ENCODE measurements at places on chromosomes 4 and X.

- DNase-seq = no peak
These were observed 35.2 kb upstream of the DDX60 start for GRCh38 chr4:168353746-168354145.

- DNase-seq = no peak
These were observed 494.1 kb downstream of the INPP4B start for GRCh38 chr4:142351958-142352357.

DNA sequence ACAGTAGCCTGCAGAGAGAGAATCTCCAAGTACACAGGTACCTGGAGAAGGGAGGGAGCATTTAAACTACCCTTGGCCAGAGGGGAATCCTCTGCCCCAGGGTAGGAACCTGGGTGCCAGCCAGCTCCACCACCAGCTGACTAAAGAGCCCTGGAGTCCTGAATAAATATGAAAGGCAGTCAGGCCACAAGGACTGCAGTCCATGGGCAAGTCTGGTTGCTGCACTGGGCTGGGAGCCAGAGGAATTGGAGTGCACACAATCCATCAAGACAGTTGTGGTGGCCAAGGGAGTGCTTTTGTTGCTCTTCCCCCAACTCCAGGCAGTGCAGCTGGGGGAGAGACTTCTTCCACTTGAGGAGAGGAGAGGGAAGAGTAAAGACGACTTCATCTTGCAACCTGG is 172.5 kb downstream of the HNRNPD start:
- peak; percentile 32 for DNase-seq

- no peak for DNase-seq
These were observed 49.5 kb downstream of the METTL14 start for GRCh38 chr4:118734491-118735205.

GRCh38 chr4:38365748-38366310 is 298.2 kb upstream of the KLF3 start:
- DNase-seq = no peak

- DNase-seq = peak; percentile 22
These were observed 105.1 kb downstream of the TRAPPC11 start for GRCh38 chr4:183763990-183764754.

GRCh38 chr4:38314663-38315062 is 349.3 kb upstream of the KLF3 start:
- DNase-seq = peak; percentile 63

DNA sequence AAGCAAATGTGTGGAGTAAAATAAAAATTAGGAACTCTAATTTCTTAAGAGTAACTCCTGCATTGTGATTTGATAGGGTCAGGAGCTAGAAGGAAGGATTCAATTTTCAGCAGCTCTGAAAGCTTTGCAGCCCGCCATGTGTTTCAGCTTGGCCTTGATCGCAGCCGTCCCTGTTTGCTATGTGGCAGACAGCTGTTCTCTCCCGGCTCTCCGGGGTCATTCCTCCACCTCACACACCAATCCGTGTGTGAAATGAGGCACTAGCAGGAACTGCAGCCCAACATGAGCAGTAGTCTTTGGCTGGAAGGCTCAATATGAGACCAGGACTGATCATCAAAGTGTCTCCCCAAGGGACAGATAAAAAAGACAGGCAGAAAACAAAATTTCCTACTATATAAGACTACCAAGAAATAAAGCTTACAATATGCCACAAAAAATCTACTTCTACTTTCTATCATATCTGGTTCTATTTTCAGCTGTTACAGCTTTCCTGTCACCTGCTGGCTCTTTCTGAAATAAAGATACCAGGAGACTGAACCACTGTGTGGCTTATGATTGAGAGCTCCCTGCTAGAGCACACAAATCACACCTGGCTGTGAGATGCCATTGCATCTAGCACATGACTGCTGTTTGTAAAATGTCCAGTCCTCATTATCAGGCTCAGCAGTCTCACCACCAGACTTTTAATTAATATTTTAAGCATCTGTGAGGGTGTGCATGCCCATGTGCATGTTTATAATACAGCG is 44.1 kb upstream of the SEC24B start:
- DNase-seq = peak; percentile 49

DNA sequence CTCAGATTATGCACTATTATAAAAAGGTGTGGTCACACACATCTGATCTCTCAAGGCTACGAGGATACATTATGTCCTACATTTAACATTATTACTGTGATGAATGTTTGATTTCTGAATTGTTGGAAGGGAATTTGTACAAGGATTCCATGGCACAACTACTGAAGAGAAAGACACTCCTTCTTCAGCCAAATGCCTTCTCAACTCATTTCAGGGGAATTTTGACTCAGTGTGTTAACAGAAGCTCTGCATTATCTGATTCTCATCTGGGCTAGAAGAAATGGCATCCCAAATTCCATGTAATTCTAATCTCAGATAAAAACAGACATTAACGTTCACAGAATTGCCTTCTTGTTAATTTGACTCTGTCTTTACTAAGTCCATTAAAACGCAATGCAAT is 477.7 kb downstream of the PDGFC start:
- no peak for DNase-seq

- DNase-seq = no peak
These were observed 87.3 kb downstream of the GPR143 start for GRCh38 chrX:9678215-9678965.

DNA sequence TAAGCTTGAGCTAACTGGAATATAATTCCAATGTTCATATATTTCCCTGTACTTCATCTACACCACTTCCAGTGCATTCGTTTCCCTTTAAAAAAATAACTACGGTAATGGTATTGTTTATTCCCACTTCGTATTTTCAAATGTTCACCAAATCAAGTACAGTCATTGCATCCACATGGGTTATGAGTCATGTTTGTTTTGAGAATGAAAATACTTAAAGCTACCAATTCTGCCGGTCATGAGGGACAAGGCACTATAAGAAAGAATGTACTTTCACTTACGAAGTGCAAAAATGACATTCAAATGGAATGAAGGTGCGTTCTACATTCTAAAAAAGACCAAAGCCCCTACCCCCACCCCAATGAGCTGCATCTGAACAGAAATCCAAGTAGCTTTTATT is 174.4 kb upstream of the FGF13 start:
- DNase-seq = no peak

GRCh38 chr4:112130906-112131305 is 14.3 kb upstream of the FAM241A start:
- DNase-seq = peak; percentile 28

DNA sequence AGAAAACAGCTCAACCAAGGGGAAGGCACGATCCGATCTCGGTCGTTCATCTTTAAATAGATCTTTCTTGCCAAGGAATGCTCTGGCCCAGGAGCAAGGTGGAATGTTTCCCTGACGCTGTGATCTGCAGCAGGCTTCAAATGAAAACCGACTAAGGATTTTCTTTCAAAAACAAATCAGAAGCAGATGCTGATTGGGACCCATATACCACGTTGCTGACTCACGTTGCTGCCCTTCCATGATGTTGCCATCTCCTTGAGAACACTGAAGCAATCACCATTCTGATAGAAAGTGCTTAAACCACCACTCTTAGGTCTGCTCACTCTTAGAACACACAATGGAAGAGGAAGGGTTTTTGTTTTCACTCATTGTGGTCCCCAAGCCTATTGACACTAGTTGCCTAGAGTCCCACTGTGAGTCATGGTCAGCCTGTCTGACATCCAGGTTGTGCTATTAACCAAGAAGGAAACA is 26.1 kb downstream of the LAMTOR3 start:
- no peak for DNase-seq

DNA sequence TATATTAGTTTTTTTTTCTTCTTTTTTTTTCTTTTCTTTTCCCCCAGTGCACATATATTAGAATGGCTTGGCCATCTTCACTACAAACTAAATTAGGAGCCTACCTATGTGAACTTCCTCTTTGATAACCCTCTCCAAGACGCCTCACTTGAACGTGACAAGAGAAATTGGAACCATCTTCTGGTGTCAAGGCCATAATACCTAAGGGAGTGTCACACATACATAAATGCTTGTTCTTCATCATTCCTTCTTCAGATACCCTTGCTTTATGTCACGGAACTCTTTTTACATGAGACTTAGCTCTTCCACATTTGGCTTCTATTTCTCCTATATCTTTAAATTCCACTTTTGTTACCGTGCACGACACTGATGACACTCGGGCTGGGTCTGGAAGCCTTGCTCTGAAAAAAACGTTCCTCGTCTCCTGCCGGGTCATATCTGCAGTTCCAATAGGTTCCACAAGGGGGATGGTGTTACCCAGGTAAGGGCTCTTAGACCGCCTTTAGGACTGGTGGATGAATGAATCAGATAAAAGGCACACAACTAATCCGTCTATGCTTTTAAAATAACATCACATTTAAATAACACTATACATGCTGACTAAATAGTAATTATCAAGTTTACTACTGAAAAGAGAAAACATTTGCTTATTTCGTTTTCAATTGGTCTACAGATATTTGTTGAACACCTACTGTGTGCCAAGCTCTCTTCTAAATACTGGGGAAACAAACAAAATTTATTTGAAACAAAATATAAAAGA is 19.9 kb downstream of the DGAT2L6 start:
- DNase-seq = peak; percentile 51

GRCh38 chrX:32524385-32524784 is 687.0 kb downstream of the DMD start:
- DNase-seq = no peak

GRCh38 chr4:99208719-99209075 is 10.3 kb downstream of the ADH6 start:
- no peak for DNase-seq

- DNase-seq = no peak
These were observed 28.3 kb downstream of the GPR143 start for GRCh38 chrX:9737363-9737762.

DNA sequence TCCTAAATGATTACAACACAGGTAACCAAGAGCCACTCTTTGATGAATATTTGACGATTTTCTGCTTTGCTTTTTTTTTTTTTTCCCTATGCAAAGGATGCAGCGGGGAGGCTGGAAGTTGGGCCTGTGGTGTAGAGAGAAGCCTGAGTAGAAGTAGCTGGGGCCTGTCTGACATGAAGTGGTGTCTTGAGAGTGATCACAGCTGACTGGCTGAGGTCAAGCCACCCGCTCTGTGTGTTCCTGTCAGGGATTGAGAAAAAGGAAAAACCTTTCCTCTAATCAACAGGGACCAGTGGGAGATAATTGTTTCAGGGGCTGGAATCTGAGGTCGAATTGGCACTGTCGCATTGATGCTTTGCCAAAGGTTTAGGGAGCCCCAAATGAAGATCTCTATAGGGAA is 258.7 kb downstream of the GRIA3 start:
- DNase-seq = no peak

GRCh38 chrX:12970691-12971202 is 4.2 kb upstream of the TMSB4X start:
- no peak for DNase-seq

GRCh38 chrX:68895341-68895755 is 66.5 kb downstream of the EFNB1 start:
- DNase-seq = peak; percentile 59

GRCh38 chr4:183936574-183937345 is 31.7 kb downstream of the STOX2 start:
- no peak for DNase-seq

- DNase-seq = no peak
These were observed 33.6 kb upstream of the PDGFC start for GRCh38 chr4:157005193-157005592.

DNA sequence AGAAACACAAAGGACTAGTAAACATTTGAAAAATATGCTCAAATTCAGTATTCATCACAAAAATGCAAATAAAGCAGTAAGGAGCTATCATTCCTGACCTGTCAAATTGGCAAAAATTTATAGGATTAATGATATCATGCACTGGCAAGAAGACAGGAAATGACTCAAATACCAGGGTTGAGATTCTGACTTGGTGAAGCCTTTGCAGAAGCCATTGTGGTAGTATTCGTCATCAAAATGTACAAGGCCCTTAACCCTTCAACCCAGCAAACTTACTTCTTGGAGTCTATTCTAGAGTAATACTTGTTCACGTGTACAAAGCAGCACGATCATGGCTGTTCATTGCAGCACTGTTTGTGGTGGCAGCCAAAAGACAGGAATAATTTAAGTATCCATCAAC is 132.4 kb downstream of the ENOX2 start:
- no peak for DNase-seq

- no peak for DNase-seq
These were observed 81.9 kb downstream of the FHDC1 start for GRCh38 chr4:153018031-153018430.

DNA sequence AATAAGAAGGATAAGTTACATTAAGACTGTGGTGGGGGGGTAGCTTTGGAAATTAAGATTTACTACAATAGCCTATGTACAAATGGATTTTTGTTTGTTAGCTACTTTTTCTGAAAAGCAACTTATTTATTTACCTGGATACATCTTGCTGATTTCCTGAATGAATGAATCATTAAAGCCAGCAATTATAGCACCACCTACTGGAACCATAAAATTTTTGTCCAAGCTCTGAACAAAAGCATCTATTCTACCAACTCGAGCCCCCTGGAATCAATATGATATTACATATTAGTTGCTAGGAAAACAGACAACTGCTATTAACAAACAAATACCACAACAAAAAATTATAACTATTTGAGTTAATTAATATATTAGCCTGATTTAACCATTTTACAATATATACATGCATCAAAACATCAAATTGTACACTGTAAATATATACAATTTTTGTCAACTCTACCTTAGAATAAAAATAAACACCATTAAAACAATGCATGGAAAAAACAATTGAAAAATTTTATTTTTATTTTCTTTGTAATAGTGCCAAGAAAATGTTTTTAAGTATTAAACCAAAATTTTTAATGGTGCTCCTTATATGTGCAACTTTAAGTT is 15.3 kb downstream of the SEPSECS start:
- DNase-seq = no peak

DNA sequence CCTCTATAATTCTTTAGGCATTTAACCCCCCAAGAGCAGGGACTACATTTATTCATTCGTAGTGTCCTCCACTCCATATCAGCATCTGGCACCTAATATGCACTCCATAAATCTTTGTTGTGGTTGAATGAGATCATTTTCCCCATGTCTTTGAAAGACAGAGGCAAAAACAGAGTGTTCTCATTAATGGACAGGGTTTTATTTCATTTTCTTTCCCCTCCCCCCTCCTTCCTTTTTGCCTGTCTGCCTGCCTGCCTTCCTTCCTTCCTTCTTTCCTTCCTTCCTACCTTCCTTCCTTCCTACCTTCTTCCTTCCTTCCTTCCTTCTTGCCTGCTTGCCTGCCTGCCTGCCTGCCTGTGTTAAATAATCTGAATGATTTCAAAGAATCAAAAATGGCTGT is 83.2 kb downstream of the SHROOM3 start:
- no peak for DNase-seq

GRCh38 chr4:7414046-7414445 is 20.7 kb downstream of the PSAPL1 start:
- DNase-seq = peak; percentile 13

DNA sequence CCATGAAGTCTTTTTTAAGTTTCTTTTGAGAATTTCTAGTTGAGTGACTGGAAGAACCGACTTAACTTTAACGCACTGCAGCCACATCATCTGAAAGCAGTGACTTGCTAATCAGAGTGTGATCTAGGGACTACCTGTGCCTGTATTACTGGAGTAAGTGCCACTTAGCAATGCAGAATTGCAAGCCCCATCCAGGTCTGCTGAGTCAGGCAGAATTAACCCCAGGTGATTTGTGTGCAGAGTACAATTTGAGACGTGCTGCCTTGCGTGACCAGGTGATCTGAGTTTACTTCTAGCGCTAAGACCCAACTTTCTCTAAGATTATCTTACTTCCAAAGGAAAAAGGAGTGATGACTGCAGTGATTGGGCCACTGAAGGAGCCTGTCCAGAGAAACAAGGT is 85.3 kb downstream of the CLCN4 start:
- DNase-seq = no peak

Data from stomach (tissue), 19 donors.